ENCODE measurements at places on chromosomes 3 and 15.
A peak's percentile ranks its signal among the peaks of the same experiment; 100 is the strongest.

- DNase-seq = no peak
These were observed 88.2 kb downstream of the PLOD2 start for GRCh38 chr3:146072824-146073223.

- no peak for DNase-seq
These were observed 41.9 kb downstream of the SMAD6 start for GRCh38 chr15:66743703-66744536.

DNA sequence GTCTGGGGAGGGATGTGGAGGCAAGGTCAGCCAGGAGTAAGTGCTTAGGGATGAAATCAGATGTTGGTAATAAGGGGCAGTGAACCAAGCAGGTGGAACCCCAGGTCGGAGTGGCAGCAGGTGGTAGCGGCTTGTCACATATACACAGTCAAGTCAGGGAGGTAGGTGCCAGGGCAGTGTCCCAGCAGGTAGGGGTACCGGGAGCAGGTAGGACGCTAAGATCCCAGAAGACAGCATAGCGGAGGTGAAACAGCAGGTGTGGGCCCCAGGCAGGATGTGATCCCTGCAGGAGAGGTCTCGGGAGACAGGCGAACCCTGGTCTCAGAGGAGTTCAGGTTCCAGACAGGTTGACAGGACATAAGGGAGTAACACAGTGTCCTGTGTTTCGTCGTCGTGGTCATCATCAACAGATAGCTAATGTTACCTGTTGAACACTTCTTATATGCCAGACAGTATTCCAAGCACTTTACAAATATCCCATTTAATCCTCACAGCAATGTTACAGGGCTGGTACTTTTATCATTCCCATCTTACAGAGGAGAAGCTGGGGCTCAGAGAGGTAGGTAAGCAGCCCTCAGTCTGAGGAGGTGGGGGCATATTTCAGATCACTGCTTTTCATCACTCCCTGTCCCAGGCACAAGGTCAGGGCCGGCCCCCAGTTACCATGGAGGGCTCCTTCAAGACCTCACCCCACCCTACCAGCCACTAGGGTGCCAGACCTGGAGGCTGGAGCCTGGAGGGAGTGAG, 241.6 kb downstream of the UACA start:
- no peak for DNase-seq

- no peak for DNase-seq
These were observed 767 bp downstream of the AP3S2 start for GRCh38 chr15:89893027-89893426.

DNA sequence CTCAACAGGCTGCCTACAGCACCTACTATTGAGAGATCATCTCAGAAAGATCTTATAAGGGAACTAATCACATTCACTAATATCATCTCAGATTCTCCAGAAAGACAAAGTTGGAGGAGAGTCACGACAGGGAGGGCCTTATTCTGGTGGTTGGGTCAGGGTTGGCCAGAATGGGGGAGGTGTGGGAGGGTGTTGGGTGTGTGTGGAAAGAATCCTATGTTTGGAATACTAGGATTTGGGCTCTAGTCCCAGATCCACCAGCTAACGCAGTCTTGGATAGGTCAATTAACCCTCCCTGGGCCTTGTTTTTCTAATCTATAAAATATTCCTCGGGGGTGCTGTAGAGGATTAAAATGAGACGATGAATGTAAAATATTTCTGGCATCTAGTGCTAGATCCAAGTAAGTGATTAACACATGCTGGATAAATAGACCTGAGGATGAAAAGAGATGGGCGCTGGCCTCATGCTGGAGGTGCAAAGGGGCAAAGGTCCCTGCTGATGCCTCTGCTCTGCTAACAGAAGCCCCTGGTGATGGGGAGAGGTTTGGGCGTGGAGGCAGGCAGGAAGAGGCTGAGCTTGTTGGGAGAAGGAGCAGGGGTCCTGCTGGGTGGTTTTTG, 67.6 kb upstream of the ETV5 start:
- DNase-seq = no peak

DNA sequence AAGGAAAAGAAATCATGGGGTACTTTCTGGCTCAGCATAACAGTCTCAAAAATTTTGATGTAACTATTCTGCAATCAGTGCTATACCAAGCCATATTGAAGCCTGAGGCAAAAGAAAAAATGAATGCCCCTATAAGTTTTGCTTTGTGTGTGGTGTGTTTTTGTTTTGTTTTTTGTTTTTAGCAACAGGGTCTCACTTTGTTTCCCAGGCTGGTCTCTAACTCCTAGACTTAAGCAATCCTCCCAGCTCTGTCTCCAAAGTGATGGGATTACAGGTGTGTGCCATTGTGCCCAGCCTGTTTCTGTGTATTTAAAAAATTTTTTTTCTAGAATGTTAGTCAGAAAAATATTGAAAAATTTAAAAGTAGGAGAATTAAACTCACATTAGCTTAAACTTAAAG, 93.2 kb downstream of the ZNF280D start:
- DNase-seq = no peak

DNA sequence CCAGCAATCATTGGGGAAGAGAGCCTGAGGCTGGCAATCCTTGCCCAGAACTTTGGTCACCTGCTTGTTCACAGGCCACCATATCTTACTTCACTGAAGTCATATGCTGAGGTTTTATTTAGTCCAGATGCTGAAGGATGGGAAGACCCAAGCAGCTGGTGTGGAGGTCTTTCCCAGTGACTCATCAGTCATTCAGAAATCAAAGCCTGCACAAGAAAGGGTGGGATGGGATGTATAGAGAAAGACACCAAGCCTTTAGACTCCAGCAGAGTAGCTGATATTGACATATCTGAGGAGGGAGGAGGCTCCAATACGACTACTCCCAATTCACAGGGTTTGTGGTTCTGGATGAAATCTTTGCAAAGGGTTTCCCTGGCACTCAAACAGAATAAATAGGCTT, 13.0 kb upstream of the PHLDB2 start:
- DNase-seq = no peak

DNA sequence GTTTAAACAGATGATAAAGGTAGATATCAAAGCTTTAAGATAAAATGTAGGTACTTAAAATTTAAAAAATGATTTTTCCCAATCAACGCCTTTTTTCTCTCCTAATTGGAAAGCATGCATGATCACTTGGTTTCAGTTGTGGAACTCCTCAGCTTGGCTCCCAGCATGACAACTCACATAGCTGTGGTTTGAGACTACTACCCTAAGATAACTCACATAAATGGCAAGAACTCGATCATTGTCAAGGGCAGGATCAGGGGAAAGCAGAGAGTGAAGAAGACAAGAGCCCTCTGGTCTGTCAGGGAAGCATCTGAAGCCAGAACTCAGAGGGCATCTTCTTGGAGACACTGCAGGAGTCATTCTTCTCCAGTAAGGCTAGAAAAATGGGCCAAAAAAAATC, 516.7 kb downstream of the NTRK3 start:
- DNase-seq = no peak

DNA sequence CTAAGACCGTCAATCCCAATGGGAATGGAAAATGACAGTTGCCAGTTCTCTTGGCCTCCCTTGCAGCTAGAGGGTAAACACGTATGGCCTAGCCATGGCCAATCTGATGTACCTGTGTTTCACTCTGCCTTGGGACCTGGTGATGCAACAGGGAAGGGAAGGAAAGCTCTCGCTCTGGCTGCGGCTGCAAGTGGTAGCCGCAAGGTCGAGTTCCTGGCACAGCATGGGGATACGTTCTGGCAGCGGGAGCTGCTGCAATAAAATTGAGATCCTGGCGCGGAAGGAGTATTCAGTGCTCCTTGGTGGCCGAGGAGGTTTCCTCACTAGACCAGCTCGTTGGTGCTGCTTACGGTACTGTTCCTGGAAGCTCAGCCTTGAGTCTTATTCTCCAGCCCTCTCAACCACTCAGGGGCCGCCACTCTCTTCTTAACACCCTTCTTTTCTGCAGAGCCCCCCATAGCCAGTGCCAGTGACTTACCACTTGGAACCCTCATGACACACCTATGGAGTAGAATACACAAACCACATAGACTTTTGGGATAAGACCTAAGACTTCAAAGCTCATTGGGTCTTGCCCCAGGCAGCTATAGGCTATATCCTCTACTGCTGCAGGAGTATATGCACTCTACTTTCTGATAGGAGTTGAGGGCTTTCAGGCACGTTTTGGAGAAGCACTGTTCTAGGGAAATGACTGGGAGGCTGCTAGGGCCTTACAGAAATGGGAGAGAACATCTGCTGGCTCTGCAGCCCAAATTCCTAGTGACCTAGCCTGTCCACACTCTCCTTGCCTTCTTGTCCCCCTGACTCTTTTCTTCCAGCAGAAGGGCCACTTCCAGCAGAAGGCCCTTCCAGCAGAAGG, 2.7 kb downstream of the KY start:
- DNase-seq = no peak

GRCh38 chr3:110814170-110815007, 257.2 kb upstream of the NECTIN3 start:
- DNase-seq = peak; percentile 85

GRCh38 chr15:86765281-86765680, 685.6 kb downstream of the AGBL1 start:
- DNase-seq = no peak

DNA sequence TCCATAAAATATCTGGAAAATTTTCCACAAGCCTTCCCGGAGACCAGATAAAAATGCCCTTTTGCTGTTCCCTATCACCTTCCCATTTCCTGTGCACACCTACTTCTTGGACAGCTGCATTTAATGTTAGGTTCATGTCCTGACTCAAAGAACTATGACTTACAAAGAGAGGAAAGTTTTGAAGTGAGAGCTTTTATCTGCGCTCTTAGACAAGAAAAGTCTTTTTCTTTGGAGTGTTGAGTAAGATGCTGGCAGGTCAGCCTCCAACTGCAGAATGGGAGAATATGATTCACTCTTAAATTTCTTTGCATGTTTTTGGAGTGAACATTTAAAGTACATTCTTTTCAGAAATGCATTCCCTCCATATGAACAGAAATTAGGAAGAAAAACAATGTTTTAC, 147.3 kb upstream of the DPH6 start:
- no peak for DNase-seq

- no peak for DNase-seq
These were observed 277.3 kb upstream of the TLE3 start for GRCh38 chr15:70375006-70375431.

DNA sequence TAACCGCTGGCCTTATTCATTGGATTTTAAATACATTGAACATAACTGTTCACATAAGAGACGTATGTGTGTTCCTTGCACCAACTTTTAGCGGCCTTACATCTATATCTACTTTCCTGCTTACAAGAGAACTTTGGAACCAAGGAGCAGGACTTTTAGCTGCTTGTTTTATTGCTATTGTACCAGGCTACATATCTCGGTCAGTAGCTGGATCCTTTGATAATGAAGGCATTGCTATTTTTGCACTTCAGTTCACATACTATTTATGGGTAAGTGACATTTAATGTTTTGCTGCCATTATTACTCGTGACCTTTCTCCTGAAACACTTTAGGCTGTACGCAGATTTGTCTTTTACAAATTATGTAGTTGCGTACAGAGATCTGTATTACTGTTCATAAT, 47.1 kb downstream of the STT3B start:
- DNase-seq = no peak

- no peak for DNase-seq
These were observed 40.7 kb downstream of the SERPINI1 start for GRCh38 chr3:167776066-167776685.

- no peak for DNase-seq
These were observed 4.3 kb downstream of the MECOM start for GRCh38 chr3:169659096-169659819.

DNA sequence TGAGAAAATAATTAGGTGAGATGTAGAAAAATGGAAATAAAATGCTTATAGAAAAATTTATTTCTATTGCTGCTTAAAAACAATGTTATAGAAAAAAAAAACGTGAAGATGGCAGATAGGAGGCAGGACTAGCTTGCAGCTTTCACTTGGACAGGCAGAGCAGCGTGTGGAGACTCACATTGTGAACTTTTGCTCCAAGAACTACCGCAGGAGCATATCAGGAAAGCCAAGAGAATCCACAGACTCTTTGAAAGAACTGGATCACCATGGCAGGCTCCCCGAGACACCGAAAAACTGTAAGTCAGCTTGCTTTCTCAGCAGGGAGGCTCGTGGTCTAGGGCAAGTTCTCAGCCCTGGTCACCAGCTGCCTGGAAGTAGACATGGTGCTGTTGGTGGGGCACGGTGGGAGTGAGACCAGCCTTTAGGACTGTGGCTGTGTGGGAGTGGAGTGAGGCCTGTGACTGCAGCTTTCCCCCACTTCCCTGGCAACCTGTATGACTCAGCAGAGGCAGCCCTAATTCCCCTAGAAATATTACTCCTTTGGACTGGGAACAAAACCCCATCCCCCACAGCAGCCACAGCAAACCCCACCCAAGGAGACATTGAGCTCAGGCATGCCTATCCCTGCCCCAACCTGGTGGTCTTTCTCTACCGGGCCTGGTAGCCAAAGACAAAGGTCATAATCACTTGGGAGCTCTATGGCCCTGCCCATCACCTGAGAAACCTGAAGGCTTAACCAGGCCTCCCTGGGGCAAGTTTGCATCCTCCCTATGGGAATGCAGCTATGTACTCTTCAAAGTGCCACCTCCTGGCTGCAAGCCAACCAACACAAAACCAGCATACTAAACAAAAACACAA, 22.8 kb downstream of the STRIT1 start:
- DNase-seq = no peak

DNA sequence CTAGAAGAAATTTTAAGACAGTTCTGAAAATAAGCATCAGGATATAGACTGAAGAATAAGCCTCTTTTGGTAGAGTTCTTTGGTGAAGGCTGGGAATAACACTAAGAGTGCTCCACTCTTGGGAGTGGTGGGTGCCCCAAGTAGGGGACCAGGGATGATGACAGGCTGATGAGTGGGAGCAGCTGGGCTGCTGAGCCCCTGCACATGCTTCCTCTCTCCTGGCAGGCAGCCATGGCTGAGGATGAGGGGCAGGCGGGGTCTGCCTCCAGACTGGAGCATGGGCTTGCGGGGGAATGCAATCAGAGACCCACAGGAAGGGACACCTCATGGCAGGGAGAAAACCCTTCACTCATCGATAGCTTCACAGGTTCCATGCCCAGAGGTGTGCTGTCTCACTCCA, 72.6 kb upstream of the RORA start:
- no peak for DNase-seq

DNA sequence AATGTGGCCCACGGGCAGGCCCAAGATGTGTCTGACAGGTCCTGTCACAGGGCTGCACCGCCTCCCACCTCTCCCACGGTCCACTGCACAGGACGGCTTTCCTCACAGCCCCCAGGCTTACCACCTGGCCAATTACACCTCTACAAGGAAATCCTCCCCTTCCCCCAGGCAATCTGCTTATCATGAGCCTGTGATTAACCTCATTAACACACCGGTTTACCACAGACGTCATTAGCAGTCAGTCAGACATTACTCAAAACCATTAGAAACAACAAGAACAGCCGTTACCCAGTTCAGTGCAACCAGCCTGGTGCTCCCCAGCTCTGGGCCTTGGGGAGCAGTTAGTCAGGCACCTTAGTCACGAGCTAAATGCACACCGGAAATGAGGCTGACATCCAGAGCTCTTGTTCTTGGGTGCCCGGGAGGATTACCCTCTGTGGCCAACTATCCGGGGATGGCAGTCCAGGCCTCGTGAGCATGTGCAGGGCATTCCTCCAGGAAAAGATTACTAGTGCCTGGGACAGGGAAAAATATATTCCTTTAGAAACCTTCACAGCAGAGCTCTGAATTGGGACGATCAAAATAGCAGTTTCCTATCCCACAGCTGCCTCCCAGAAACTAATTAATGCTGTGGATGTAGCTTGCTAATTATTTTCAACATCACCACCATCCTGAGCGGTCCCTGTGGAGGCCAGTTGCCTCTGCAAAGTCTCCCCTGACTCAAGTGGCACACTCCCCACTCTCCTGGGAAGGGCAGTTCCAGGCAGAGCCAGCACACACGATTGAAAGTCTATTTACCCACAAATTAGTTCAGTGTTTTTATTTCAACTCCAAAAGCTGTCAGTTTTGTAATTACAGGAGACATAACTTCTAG, 117.4 kb upstream of the ZBED2 start:
- DNase-seq = no peak

- no peak for DNase-seq
These were observed 20.8 kb upstream of the DUSP7 start for GRCh38 chr3:52076896-52077780.
